ENCODE measurements at places on chromosomes 7 and 10.

- no peak for DNase-seq
These were observed 11.2 kb downstream of the LGI1 start for GRCh38 chr10:93768892-93769291.

DNA sequence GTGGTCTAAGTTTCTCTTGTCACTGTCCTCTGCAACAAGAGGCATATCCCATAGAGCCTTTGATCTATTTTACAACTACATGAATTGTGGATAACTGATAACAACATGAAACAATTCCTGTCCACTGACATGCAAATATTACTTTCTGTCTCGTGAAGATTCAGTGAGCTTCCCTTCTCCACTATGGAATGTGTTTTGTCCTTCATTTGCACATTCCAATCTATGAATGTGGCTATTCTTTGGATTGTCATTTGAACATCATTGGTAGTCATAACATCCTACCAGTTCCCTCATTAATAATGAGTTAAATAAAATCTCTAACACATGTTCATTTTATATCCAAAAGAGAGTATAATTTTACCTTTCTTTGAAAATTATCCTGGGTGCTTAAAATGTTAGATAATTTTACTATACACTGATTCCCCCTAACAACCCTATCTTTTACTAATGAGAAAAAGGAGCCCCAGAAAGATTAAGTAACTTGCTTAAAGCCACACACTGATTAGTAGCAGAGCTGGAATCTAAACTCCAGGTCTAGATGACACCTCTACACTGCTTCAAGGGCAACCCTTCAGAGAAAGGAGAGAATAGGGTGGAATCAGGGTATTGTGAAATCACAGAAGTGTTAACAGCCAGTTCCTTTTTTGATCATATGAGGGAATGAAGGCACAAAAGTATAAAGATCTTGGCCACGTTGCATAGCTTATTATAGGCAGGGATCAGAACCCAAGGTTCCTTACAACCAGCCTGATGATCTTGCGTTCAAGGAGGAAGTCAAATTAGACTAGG, 39.1 kb downstream of the PDE1C start:
- DNase-seq, result no peak

- DNase-seq, result no peak
These were observed 86.9 kb downstream of the NEURL1 start for GRCh38 chr10:103580430-103580829.

DNA sequence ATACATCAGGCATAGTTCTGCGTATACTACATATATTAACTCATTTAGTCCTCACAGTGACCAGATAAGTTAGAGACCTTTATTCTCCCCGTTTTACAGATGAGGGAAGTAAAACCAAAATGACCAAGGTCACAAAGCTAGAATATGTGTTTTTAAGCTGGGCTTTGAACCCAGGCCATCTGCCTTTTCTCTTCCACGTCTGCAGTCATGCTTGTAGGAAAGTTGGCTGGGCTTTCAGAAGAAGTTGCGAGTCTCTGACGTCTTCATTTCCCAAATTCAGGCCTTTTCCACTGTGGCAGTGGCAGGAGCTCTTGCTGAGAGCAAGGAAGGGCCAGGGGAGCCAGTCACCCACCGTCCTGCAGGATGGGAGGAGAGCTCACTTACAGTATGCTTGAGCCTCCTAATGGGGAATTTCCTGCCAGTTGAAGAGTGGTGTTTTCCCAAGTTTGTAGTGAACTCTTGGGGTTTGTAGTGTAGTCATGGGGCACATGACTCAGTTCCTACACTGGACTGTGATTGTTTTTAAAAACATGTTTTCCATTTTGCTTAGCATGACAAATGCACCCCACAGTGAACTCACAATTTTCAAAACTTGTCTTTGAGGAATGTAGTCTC, 34.2 kb downstream of the CYP17A1 start:
- DNase-seq, result no peak

GRCh38 chr7:127776776-127777386, 124.9 kb downstream of the SND1 start:
- DNase-seq, result no peak

- DNase-seq, result no peak
These were observed 36.8 kb upstream of the AKR1C1 start for GRCh38 chr10:4926400-4926799.

GRCh38 chr7:85750454-85750949, 563.6 kb upstream of the SEMA3D start:
- DNase-seq, result no peak

DNA sequence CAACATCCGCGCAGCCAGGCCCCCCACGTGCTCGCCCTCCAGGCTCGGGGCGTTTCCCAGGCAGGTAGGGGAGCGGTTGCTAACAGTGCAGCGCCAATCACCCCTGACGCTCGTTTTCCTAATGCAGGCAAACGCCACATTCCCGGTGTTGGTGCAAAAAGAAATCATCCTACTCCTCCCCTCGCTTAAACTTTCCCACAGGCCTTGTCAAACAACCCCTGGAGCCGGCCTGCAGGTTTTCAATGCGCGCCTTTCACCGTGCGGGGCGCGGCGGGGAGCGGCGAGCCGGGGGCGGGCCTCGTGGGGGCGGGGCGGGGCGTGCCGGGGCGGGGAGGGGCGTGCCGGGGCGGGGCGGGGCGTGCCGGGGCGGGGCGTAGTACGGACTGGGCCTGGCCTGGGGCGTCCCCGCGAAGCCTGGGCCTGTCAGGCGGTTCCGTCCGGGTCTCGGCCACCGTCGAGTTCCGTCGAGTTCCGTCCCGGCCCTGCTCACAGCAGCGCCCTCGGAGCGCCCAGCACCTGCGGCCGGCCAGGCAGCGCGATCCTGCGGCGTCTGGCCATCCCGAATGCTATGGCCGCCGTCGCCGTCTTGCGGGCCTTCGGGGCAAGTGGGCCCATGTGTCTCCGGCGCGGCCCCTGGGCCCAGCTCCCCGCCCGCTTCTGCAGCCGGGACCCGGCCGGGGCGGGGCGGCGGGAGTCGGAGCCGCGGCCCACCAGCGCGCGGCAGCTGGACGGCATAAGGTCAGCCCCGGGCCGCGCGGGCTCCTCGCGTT, at the start of gene ECHDC3:
Gene ECHDC3, plus strand, starts transcription at position 374 of the 770 bp plus-strand sequence. Its CDS starts 195 bp downstream, at position 569.
- peak; percentile 25 for DNase-seq

- DNase-seq, result no peak
These were observed 31.6 kb upstream of the CCDC71L start for GRCh38 chr7:106692450-106693051.

Measured in CD4-positive, alpha-beta T cell treated with Interferon alpha-2 for 1 hour (primary cell).